ENCODE measurements at places on chromosomes 1 and 21.

DNA sequence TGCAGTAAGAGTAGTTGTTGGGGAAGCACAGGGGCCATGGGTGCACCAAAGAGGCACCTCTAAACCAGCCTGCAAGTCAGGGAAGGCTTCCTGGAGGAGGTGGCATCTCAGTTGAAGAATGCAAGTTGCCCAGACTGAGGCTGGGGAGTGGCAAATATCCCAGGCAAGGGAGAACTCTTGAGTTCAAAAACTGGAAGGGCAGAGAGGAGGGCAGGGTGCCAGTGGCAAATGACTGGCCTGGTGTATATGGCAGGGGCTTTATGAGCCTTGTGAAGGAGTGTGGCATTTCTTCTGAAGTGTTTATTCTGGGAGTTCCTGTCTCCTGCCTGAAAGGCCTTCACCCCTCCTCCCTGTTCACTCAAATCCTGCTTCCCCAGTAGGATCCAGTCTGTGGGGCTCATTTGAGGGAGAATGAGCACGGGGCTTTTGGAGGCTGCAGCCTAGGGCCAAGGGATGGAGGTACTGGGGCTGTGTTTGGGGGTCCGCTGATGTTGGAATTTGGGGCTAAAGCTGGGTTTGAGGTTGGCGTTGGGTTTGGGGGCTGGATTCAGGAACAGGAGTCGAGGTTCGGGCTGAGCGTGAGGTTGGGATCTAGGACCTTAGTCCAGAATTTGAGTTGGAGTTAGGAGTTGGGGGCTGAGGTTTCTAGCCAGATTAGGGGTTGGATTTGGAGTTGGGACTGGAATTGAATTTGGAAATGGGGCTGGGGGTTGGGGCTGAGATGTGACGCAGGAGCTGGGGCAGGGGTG, at the start of gene TMEM125:
Gene TMEM125 (plus strand): TSS at position 357 of the 749 bp plus-strand sequence. CDS start 2,740 bp downstream, outside the sequence.
- no peak for DNase-seq

DNA sequence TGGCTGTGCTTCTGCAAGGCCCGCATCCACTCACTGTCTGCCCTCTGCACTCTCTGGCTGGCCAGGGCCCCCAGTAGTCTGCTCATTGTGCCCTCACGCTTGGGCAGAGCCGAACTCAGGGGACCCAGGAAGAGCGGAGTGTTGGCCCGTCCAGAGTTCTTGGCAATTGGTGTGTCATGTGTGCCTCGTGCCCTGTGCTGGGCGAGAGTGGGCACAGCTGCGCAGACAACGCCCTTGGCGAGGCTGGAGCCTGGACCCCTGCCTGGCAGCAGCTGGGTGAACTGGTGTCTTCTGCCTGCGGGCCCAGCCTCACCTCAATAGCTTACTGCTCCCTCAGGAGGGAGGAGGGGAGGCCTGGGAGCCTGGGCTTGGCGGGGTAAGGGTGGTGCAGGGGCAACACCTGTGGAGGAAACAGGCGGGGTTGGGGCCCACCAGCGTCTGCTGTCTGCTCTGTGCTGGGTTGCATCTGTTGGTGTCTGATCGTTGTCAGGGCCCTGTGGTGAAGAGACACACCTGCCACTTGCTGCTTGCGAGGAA, 2.1 kb downstream of the GUK1 start:
- DNase-seq: no peak

DNA sequence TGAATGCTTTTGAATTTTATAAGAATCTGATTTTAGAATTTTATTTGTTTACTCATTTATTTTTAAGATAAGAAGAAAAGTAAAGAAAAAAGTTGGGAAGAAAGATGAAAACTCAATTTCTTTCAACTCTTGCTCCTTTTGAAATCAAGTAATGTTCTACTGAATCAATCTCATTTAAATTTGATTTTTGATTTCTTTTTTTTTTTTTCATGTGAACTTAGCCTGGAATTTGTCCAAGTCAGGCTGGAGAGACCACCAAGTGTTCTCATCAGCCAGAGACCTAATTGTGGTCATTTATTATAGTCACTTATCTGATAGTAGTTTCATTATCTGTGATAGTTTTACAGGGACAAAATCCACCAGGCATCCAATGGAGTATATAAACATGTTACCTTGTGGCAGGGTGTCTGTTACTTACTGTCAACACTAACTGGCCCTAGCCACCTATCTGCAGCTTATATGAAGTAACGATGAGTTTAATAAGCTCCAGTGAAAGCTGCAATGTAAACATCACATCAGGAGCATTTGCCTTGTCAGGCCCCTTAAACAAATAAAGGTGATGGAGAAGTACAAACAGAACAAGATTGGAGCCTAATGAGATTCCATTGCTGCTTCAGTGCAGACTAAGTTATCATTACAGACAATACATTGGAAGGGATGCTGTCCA, 39.2 kb downstream of the HLX start:
- DNase-seq: no peak

GRCh38 chr1:99233446-99233845, 30.8 kb upstream of the PLPPR4 start:
- no peak for DNase-seq

DNA sequence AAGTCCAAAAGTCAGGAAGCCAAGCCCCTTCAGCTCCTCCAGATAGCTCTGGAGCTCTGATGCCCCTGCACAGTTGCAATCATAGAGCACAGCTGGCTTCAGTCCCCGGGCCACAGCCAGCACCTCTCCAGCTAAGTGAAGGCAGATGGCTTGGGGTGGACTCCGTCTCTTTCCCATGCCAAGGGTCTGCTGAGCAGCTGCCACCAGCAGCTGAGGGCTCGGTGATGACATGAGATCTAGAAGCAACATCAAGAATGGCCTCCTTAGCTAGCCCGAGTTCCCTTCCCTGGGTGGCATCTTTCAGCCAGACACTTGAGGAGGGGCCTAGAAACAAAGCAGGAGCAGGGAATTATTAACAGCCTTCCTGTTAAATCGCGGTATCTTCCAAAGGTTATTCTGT, 973 bp downstream of the C1orf74 start:
- no peak for DNase-seq

DNA sequence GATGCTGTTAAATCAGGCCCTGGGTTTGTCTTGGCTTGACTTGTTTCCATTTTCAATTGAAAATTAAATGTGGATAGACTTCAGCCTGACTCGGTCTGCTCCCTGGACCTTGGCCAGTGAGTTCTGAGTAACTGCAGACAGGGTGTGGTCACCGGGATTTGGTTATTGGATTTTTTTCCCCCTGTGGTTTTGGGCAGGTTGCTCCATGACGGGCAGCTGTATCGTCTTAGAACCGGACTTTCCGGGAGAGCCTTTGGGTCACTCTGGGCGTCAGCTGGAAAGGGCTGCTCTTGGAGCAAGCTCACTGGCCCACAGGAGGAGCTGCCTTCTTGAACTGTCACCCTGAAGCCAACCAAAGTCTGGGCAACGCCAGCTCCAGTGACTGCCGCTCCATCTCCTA, 75.0 kb downstream of the CLIC6 start:
- DNase-seq: no peak

GRCh38 chr1:12143631-12144155, 23.1 kb upstream of the TNFRSF1B start:
- DNase-seq: no peak

GRCh38 chr1:182303778-182304177, 87.8 kb downstream of the GLUL start:
- no peak for DNase-seq

GRCh38 chr1:234722270-234722704, 112.3 kb upstream of the IRF2BP2 start:
- no peak for DNase-seq

DNA sequence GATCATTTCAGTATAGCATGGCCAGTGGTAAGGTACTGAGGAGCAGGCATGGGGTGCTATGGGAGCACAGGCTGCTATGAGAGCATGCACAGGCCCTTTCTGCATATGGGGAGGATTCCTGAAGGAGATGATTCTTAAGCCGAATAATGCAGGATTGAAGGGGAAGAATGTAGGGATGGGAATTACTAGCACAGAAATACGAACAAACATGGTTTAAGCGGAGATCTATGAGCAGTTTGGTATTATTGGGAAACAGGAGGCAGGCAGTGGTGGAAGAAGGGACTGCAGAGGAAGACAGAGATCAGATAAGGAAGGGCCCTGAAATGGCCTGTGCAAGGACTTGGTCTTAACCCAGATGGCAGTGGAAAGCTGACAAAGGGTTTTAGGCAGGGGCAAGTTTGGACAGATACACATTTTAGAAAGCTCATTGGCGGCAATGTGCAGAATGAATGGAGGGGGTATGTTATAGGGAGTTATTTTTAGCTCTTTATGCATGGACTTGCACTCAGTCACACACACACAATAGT, 1.7 kb downstream of the OSCP1 start:
- no peak for DNase-seq

DNA sequence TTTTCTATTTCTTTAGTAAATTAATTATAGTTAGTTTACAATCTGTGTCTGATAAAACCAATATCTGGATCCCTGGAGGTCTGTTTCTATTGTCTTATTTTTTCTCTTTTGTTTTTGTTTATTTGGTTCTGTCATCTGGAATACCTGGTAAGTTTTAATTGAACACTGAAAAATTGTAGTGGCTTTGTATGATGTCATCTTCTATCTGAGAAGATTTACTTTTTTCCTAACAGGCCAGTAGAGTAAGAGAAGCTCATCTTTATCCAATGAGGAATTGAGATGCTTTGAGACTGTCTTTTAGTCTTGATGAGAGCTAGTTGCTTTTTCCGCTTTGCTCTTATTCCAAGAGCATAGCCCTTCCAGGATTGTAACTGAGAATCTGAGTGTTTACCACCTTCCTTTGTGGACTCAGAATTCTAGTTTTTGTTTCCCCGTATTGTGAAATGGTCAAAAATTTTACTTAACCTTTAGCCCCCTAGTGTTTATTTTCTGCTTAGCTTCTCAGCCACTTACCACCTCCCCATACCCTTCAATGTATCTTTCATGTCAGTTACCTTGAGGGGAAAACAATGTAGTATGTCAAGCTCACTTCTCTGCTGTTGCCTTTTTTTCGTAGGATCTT, 25.0 kb downstream of the PTGFRN start:
- no peak for DNase-seq

DNA sequence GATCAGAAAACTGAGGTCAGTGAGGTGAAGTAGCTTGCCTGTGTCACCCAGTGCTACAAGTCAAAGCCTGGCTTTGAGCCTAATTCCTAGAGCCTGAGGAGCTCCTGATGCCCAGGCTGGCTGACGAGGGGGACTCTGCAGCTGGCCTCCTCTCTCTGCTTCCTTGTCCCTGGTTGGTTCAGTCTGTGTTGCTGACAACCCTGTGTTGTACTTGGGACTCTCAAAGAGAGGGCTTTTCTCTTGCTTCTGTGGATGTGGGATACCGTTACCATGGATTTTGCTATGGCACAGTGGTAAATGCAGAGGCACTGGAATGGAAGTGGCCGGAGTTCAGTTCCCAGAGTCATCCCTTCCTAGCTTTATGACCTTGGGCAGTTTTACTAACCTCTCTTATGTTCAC, 8.0 kb downstream of the VWA5B1 start:
- DNase-seq: no peak

GRCh38 chr21:45482899-45483821, 59.1 kb downstream of the SLC19A1 start:
- DNase-seq: no peak

DNA sequence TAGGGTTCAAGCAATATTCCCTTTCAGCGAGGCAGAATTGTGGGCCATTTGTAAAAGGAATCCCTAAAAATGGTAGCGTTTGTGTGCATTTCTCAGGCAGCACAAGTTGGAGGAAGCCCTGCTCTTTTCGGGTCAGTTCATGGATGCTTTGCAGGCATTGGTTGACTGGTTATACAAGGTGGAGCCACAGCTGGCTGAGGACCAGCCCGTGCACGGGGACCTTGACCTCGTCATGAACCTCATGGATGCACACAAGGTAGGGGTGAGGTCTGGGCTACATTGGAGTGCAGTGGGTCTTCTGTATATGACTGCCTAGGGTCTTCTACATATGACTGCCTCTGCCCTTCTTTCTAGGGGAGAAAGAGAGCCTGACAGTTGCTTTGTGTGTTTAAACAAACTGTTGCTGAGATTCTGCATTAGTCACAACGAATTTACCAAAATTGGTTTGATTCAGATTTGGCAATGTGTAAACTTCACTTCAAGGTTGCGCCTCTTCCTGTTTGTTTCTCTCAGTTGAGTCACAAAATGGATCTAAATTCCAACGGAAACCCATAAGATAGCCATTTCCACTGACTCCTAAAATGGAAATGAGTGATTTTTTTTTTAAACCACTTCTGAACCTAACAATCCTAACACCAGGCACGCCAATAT, 40.4 kb upstream of the BMP8A start:
- DNase-seq: no peak

DNA sequence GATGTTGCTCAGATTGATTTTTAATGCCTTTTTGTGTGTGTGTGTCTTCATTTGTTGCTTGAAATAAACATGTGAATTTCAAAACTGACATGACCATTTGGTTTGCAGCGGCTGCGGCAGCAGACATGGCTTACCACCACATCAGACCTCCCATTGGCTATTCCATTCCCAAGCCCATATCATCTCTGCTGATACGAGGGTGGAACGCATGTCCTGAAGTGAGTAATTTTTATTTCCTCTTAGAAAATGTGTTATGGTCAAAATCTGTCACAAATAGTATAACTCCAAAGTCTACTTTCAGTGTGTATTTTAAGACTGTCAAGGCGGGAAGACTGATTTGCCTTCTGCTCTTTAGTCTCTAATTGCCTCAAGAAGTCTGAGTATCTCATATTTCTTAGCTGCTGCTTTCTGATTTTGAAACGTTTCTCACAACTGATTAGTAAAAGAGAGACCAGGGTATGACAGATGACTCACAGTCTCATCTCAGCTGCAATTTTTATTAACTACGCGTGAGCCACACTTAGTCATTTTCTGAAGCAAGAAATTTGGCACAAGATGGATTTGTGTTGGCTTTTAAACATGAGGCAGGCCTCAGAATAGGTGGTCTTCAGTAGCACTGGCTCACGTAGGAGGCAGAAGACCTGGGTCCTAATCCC, 49.0 kb downstream of the LRRC53 start:
- DNase-seq: no peak

DNA sequence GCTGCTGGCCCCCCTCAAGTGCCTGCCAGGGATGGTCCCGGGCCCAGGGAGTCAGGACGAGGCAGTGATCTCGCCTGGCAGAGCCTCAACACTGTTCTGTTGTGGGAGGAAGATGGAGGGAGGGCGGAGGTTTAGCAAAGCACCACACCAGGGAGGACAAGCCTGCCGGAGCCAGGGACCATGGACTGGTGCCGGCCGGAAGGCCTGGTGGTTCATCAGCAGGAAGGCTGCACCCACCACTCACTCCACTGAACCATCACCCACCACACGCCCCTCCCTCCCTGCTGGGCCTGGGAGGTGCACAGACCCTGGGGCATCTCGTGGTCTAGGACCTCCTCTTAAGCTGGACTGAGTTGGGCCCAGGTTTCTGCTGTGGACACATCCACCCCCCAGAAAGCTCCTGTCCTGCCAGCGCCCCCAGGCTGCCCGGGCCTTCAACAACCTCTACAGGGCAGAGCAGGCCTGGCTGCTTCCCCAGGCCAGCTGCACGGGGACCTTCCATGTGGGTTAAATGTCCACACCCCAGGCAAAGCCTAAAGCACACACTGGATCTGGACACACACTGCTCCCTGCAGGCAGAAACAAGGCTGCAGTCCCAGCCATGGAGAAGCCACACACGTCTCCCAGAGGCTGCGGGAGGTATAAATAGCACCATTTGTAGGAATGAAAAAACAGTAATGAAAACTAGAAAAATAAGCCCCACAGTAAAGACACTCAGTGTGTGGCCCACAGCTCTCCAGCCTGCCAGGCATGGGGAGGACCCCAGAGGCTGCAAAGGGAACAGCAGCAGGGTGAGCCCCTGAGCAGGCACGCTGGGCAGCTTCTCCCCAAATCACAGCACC, 10.4 kb upstream of the TMEM240 start:
- DNase-seq: no peak
